Stimulated activated naive CD8-positive, alpha-beta T cell treated with anti-CD3 and anti-CD28 coated beads, Interleukin-15, amount 100 ng/mL, for 72 hours (primary cell): ENCODE measurements at places on chromosomes 2 and 18.

DNA sequence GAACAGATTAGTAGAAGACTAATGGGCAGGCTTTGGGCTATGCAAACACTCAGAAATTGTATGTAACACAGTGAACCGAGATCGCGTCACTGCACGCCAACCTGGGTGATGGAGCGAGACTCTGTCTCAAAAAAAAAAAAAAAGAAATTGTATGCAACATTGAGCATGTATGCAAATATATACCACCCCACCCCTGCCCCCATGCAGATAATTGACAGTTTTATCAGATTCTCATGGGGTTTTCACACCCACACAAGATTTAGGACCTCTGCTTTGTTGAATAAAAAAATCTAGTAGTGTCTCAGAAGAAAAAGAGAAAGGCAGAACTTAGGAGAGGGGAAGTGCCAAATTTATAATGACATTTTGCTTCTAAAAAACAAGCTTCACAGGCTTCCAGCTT, 131.6 kb upstream of the FN1 start:
- no peak for DNase-seq

GRCh38 chr18:79510046-79510685, 114.4 kb downstream of the NFATC1 start:
- DNase-seq = no peak

DNA sequence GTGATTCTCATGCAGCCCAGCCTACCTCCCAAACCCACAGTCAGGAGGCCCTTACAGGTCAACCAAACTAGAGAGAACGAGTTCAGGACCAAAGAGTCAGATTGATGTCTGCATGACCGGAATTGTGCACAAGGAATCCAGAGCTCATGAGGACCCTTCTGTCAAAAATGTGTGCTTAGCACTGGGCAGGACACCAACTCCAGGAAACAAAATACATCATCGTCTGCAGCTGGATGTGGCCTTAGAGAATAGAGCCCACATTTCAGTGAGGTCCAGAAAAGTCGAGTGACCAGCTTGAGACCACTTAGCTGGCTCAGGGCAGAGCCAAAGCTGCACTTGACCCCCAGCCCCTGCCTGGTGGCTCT, 3.2 kb downstream of the TNS1 start:
- no peak for DNase-seq

GRCh38 chr2:11790228-11790627, 43.8 kb downstream of the LPIN1 start:
- no peak for DNase-seq

DNA sequence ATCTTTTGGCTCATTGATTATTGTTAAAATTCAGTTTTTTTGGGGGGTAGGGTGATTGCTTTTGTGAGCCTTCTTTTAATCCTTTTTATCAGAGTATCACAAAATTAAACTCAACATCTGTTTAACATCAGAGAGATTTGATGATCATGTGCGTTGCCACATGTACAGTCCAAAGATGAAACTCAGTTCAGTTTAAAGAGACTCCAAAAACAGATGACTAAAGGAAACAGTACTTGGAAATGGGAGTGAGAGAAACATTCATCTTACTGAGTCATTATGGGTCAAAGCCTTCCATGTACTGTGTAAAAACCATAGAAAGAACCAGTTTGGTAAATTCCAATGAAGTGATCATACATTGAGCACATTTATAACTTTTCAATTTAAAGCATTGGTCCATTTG, 53.0 kb downstream of the LYPD6 start:
- DNase-seq = no peak

DNA sequence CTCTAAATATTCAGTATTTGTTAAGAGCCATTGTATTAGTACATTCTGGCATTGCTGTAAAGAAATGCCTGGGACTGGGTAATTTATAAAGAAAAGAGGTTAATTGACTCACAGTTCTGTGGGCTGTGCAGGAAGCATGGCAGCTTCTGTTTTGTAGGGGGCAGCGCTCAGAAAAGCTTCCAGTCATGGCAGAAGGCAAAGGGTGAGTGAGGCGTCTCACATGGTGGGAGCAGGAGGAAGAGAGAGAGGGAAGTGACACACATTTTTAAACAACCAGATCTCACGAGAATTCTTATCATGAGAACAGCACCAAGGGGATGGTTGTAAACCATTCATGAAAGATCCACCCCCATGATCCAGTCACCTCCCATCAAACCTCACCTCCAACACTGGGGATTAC, 13.8 kb upstream of the CCDC102B start:
- DNase-seq = no peak

DNA sequence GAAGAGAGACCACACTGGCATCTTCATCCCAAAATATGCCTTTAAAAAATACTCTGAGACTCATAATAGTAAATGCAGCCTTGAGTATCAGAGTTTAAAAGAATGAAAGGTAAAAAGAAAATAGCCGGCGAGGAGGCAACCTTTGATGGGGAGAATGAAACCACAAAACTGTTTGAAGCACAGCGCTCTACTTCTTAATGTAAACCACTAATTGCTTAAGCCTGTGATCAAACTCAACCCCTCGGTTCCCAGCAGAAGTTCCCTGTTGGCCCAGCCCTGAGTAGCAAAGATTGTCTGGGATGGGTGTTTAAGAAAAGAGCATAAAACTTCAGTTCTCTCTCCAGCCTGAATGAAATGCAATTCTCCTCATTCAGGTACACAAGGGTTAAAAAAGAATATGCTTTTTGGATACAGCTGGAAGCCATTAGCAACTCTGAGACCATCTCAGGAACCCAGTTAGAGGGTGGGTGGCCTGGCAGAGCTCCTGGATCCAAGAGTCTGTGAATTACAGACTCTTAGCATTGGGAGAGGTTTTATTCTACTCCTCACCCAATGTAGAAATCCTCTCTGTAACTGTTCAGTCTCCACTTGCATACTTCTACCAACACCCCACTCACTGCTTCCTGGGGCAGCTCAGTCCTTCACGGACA, 44.8 kb downstream of the VIT start:
- no peak for DNase-seq

GRCh38 chr2:224778474-224778877, 62.3 kb upstream of the CCDC195 start:
- DNase-seq = peak; percentile 47

- DNase-seq = no peak
These were observed 19.6 kb upstream of the DNAH7 start for GRCh38 chr2:196088203-196088602.

DNA sequence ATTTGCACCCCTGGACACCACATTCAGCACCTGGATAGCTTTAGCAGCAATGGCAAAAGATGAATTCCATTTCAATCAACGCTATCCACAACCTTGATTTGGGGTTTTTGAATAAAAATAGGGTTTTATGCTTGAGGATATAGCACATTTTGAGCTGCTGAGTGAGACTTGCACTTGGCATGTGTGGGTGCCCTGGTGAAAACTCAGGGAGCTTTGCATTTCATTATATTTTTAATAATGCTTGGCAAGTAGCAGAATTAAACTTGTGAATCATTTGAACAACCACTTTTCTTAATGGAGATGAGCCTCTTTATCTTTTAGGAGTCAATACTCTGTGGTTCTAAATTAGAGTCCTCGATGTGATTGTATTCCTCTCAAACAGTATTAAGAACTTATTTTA, 252.4 kb downstream of the PLCL1 start:
- DNase-seq = no peak

DNA sequence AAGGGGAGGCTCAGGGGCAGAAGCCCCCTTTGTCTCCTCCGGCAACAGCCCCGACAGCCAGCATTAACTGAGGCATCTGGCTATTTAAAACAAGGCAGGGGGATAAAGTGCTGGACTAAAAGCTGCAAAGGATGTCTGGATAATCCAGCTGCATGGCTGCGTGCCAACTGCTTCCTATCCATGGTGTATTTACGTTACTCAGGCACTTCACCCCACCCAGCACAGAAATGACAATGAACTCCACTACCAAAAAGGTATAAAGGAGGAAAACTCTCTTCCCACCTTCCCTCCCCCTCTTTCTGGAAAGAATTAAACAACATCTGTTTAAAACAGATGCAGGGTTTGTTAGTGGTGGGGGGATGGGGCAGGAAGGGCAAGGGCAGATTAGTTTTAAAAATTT, 82.5 kb downstream of the SPRED2 start:
- no peak for DNase-seq

- no peak for DNase-seq
These were observed 159.9 kb downstream of the PDE1A start for GRCh38 chr2:182266909-182267308.

DNA sequence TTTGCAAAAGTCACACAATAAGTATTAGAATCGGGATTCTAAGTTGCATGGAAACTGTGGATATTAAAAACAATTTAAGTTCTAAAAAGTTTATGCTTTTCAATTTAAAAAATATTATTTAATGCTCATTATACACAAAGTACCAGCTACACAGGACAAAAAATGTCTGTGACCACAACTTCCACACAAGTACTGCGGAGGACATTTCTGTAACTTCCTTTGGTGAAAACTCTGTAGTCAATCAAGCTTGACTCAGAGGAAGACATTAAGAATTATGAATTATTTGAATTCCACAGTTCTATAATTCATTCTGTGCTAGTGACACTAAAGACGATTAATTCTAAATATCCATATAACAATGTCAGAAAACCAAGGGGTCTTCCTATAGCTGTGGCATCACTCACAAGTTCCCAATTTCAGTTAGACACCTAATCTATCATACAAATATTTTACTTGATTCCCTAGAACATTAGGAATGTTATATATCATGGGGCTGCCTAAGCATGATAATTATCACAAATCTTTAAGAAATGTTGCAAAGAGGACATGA, 120.5 kb downstream of the AFF3 start:
- no peak for DNase-seq

GRCh38 chr18:59352250-59352855, 6.7 kb downstream of the LMAN1 start:
- no peak for DNase-seq

DNA sequence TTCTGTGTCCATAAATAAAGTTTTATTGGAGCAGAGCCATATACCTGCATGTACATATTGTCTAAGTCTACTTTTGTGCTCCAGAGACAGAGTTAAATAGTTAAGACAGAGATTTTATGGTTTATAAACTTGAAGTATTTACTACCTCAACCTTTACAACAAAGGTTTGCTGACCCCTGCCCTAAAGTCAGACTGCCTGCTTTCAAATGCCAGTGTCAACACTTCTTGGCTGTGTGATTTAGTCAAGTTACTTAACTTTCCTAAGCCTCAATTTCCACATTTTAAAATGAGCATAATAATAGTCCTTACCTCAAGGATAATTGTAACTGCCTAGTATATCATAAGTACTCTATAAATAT, 44.4 kb upstream of the ITPRID2 start:
- DNase-seq = no peak

DNA sequence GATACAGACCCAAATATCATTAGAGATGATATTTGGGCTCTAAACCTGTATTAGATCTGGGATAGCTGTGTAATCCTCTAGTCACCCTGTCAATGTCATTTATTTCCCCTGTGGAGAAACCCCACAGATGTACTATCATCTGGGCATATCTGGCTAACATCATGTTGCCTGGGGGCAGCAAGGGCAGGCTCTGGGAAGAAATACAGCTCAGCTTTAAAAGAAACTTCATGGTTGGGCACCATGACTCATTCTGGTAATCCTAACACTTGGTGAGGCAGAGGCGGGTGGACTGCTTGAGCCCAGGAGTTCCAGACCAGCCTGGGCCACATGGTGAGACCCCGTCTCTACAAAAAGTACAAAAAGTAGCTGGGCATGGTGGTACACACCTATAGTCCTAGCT, 282.5 kb downstream of the SLC8A1 start:
- no peak for DNase-seq

GRCh38 chr2:196263181-196263747, 91.9 kb upstream of the STK17B start:
- DNase-seq = peak; percentile 29

- no peak for DNase-seq
These were observed 309.1 kb upstream of the COL3A1 start for GRCh38 chr2:188664951-188665595.

- no peak for DNase-seq
These were observed 131.1 kb upstream of the FAM98A start for GRCh38 chr2:33730193-33730592.

DNA sequence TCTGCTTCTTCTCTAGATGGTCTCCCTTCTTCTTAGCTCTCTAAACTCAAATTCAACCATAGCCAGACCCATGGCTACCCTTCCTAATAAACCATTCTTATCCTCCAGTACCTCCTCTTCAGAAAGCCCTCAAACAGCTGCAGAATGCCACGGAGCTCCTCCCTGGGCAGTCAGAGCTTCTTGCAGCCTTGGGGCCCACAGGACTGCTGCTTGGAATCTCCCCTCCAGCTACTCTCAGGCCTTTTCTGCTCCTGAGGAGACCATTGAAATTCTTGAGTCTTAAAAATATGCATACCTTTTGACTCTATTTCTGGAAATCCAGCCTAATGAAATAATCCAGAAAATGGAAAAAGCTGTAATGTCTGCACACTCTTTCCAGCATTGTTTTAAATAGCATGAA, 30.7 kb downstream of the EFR3B start:
- no peak for DNase-seq
